ENCODE measurements at places on chromosomes 2 and 18.

DNA sequence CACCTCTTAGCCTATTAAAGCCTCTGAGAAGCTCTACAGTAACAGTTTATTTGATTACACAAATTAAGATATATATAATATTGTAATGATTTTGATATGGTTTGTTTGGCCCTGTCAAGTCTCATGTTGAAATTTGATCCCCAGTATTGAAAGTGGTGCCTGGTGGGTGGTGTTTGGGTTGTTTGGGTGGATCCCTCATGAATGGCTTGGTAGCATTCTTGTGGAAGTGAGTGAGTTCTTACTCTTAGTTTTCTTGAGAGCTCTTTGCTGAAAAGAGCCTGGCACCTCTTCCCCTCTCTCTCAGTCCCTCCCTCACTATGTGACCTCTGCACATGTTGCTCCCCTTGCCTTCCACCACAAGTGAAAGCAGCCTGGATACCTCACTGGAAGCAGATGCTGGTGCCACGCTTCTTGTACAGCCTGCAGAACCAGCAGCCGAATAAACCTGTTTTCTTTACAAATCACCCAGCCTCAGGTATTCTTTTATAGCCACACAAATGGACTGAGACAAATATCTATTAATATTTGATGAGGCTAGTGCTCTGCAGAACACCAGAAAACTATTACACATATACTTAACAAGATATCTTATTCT is 52.8 kb downstream of the SLC4A10 start:
- DNase-seq: no peak

DNA sequence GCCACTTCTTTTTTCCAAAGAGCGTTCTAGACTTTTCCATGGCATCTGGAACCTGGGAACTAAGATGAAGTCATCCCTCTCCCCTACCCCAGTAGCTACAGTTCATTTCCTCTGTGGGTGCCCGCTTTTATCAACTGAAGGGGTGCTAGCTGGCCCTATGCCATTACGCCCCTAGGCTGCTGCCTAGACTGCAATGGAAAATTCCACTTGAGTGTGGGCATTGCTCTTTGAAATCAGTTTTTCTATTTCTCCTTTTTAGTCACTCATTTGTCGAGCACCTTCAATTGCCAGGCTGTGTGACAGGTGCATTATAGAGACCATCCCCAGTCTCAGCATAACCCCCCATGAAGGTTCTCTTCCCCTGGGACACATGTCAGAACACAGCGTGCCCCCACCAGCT is 7.3 kb downstream of the TEX51 start:
- DNase-seq: no peak

GRCh38 chr2:30789670-30790210 is 17.5 kb downstream of the CAPN13 start:
- DNase-seq: no peak

DNA sequence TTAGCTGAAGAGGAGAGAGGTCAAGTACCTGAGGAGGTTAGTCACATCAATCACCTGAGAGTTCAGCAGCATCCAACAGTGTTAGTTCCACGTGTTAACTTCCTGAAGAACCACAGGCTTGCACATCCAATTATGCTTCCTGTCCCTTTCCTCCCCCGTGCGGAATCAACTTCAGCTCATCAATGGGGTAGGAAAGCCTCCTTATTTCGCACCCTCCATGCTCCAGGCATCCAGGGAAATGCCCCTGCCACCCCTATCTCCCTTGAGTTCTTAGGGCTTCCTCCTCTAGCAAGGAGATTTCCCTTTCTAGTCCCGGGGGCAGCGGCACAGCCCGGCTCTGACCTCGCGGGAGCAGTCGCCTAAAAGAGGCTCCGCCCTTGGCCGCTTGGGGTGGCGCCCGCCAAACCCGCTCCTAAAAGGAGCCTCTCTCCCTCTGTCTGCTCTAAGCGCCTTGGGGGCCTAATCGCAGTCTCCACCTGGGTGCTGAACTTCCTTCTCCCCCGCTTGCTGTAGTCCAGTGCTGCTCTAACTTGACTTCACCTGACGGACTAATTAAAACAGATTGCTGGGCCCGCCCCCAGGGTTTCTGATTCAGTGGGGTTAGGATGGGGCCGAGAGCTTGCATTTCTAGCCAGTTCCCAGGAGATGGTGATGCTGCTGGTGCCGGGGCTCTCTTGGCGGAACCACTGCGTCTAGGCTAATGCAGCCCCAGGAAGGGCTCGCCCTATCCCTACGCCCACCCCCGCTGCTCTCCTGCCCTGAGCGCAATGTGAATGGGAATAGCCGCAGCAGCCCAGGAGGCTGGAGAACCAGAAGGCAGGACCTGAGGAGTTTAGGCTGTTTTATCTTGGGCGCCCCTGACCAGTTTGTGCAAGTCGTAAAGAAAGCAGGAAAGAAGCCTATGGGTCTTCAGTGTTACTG is 3.4 kb upstream of the TET3 start:
- peak; percentile 30 for DNase-seq

GRCh38 chr2:98881153-98881650 is 54.8 kb downstream of the CRACDL start:
- DNase-seq: no peak

GRCh38 chr2:223997938-223998337 is 40.7 kb downstream of the MRPL44 start:
- no peak for DNase-seq

DNA sequence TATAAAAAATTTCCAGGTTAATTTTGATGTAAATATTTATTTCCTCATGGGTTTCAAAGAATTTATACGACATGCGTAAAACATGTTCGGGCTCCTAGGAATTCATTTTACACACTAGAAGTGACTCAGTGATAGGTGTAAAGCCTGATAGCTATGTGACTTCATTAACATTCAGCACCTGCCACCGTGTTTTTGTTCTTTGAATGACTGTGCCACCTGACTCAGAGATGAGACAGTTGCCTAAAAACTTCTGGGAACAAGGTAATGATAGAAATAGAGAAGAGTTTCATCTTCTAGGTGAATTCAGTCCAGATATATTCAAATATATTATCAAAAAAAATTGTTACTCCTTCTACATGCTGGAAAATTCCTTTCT is 10.0 kb downstream of the IL1R2 start:
- no peak for DNase-seq

GRCh38 chr2:10876963-10877362 is 34.8 kb upstream of the KCNF1 start:
- DNase-seq: no peak

DNA sequence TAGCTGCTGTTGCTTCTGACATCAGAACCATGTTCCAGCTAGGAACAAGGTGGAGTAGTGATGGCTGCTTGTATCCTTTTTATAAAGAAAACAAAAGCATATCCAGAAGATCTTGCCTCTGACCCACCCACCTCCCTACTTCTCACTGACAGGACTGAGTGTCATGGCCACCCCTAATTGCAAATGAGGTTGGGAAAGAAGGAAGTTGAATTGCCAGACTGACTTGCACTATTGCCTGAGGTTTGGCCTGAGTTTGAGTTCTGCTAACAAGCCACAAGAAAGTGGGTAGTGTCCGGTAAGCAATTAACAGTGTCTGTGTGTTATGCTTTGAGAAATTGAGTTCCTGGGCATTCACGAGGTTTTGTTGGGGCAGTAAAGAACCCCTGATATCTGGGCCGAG is 22.8 kb downstream of the SGPP2 start:
- no peak for DNase-seq

- no peak for DNase-seq
Measured at GRCh38 chr2:235157746-235158482, 206.1 kb downstream of the SH3BP4 start.

DNA sequence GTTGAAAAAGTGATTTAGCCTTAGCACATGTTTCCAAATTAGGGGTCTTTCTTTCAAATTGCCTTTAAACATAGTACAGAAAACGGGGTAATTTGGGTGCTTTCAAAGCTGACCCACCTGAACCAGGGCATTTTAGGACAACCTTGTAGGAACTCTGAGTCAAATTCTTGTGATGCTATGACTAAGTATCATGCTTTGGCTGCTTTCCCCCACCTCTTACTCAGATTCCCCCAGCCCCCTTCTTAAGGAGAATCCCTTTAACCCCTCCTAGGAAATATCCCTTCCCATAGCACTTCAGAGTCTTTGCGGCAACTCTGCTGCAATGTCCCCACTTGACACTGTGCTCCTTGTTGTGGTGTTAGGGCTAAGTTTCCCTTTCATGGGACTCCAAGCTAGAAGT is 18.6 kb upstream of the KLF7 start:
- DNase-seq: no peak

DNA sequence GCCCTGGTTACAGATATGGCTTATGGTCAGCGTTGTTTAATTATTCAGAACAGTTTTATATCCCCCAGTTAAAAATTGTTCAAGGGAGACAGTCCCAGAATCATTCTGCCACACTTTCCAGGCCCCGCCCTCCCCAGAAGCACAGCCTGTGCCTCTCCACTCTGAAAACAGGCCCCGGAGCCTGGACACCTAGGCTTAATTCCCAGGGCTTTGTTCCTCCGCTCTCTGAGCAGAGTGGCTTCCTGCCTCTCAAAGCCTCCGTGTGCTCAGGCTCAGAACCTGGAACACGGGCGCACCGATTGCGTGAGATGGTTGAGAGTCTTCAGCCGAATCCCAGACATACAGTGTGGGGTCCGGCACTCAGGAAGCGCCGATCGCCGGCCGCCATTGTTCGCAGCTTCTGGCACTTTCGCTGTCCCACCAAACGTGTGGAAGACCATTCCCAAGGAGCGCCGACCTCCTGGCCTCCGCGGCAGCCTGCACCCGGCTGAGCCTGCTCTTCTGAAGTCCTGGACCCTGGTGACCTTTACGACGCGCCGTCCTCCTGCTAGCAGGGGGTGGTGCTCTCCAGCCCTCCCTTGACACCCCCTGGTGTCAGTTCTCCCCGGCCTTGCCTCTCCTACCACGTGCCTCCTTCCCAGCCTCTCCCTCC is 45.6 kb downstream of the TWIST2 start:
- no peak for DNase-seq

- no peak for DNase-seq
Measured at GRCh38 chr2:120805602-120806001, 69.9 kb downstream of the GLI2 start.

GRCh38 chr2:96649342-96649741 is 6.8 kb downstream of the FER1L5 start:
- DNase-seq: no peak

- no peak for DNase-seq
Measured at GRCh38 chr2:45342-46130, 769 bp downstream of the FAM110C start.

Data from stimulated activated CD4-positive, alpha-beta T cell treated with anti-CD3 and anti-CD28 coated beads, Interleukin-4, amount 100 ng/mL, for 4 hours (primary cell).